ENCODE measurements at places on chromosomes 2 and 18.

DNA sequence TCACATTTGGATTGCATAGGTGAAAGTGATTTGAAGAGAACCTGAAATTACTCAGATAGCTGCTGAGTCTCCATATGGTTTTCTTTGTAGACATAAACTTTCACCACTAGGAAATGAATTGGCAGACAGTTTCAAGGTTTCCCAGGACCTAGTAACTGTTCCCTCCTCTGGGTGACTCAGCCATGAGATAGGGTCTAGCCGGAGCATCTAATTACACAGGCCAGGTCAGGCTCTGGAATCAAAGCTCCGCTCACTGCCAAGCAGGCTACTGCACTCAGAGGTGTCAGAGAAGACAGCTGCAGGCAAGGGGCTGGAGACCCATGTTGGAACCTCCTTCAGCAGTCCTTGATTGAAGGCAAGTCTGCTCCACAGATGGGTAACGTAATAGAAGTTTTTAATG, 429.2 kb downstream of the TNS1 start:
- DNase-seq = no peak

GRCh38 chr18:4358618-4359017, 96.5 kb downstream of the DLGAP1 start:
- no peak for DNase-seq

DNA sequence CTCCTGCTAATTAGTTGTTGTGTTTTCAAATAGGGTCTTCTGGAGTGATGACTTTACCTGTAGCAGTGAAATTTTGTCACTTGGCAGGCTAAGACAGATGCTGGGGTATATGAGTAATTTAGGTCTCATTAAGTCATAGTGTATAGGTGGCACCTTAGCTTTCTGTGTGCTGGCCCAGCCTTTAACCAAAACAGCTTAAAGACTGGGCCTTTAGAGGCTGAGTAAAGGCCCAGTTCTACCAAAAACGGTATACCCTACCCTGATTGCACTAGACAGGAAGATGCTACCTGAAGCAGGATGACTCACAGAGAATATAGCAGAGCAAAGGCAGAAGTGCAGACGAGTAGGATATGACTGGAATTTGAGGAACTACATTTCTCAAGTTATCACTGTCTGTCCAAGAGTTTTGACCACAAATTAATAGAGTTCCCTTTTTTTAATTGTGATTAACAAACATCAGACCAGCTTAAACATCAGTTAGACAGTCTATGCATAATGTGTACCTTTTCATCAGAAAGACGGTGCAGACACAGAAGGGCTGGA, 337.9 kb upstream of the SALL3 start:
- no peak for DNase-seq

DNA sequence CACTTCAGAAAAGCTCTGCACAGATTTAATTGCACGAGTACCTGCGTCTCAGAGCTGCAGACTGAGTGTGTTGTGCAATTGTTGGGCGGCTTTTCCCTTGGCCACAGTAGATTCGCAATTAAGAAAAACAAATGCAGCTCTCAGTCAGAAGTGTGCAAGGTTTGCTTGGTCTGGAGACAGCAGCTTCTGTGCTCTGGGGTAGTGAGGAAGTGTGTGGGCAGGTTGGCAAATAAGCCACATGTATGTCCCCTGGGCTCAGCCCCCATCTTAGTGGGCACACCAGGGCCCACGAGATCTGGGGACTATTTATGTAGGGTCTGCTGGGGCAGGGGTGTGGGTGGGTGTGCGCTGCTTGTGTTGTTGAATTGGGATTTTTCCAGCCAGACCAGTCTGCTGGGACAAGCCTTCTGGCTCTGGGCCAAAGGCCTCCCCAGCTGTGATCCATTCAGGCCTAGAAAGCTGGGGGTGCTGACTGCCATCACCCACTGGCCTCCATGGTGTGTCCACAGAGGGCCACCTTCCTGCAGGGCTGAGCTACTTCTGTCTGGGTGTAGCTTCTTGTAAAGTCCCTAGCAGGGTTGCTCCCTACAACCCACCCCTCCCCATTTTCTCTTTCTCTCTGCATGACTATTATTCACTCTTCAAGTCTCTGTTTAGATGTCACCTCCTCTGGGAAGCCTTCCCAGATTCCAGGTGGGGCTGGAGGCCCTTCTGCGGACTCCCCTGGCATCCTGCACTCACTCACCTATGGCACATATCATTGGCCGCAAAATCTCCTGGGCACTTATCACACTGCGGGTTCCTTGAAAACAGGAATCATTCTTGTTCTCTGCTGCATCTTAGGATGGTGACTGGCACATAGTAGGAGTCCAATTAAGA, 67.8 kb downstream of the ODC1 start:
- no peak for DNase-seq

GRCh38 chr2:110980339-110981062, 140.2 kb upstream of the BCL2L11 start:
- DNase-seq = no peak

DNA sequence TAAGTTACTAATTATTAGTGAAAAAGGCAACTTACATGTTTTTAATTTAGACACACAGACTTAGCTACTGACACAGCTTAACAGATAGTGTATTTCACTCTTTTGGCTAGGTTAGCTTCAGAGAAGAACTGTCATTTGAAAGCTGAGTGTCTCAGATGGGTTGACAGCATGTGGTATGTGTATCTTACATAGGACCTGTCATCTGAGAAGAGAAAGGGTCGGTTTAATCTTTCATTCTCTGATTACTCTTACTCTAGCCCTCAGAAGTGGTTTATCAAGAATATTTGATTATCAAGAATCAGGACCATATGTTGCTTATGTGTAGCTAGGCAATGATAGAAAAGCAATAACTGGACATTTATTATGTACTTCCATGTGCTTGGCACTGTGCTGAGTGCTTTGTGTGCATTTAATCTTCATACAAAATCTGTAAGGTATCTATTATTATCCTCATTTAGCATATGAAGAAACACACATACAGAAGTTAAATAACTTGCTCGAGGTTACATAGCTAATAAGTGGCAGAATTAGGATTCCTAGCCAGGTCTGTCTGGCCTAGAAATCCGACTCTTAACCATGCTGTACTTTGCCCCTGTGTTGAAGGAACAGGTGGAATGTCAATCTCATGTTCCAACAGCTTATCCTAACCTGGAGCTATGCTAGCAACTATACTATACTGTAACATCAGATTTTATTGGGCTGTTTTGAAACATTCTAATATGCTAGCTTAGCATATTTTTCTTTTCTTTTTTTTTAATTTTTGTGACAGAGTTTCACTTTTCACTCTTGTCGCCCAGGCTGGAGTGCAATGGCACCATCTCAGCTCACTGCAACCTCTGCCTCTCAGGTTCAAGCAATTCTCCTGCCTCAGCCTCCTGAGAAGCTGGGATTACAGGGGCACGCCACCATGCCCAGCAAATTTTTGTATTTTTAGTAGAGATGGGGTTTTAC, 28.4 kb downstream of the CFLAR start:
- no peak for DNase-seq

DNA sequence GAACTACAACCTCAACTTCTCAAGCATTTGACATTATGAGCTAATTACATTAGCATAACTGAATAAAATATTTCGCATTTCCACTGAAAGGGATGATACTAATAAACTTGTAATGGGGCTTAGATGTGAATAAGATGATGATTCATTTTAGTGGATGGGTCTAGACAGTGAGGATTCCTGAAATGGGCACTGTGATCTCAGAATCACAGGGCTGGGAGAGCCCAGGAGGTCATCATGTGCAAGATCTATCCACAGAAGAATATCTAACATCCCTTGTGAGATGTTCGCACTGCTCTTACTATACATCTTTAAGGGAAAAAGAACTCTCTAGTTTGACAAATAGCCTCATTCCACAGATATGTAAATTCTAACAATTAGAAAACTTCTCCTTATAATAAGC, 245.7 kb downstream of the DYM start:
- no peak for DNase-seq

- no peak for DNase-seq
These were observed 107.2 kb upstream of the PARD3B start for GRCh38 chr2:204437815-204438756.
